ENCODE measurements at places on chromosomes 6 and 20.
A peak's percentile ranks its signal among the peaks of the same experiment; 100 is the strongest.

DNA sequence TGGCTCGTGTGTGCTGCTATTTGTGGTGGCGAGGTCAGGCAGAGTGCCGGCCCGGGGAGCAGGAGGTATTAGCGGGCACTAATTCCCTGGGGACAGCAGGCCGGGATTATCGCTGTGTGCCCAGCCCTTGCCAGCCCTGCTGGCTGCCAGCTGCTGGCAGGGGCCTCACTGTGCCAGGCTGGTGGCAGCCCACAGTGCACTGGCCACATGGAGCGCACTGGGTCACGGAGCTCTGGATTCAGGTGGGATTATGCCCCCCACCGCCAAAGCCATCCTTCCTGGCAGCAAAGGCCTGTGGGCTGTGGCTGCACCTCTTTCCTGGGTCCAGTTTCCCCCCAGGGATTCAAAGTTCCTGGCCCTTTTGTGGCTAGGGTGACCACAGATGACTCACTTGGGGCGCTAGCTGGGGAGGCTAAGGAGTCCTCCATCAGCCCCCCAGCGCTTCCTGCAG is 59.7 kb downstream of the YTHDF1 start:
- no peak for DNase-seq

DNA sequence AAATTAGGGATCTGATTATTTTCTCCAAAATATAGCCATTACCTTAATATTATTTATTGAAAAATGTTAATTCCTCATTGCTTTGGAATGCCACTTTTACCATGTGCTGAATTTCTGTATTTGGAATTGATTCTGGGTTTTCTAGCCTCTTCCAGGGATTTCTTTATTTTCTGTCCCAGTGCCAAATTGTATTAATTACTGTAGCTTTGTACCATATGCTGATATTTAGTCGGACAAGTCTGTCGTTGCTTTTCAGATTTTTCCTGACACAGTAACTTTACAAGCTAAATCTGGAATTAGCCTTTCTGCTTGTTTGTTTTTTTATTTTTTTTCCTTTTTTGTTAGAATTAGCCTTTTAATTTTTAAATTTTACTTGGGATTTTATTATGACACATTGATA is 10.9 kb upstream of the TMEM14B start:
- no peak for DNase-seq

- DNase-seq = no peak
Observed at GRCh38 chr20:37524859-37525708, 2.6 kb downstream of the BLCAP start.

DNA sequence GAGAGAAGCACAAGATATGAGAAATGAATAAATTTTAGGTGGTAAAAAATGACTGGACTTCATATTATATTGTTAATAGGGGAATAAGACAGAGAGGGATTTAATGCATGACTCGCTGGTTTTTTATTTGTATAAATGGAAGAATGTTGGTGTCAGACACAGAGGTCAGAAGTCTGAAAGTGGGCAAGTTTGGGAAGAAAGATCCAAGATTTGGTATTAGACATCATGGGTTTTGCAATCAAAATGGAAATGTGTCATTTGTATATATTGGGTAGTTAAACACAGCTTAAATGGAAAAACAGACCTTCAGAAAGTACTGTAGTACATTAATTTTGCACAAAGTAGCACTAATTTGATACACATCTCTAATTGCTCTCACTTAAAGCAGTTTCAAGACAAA is 96.2 kb downstream of the EYA4 start:
- no peak for DNase-seq

DNA sequence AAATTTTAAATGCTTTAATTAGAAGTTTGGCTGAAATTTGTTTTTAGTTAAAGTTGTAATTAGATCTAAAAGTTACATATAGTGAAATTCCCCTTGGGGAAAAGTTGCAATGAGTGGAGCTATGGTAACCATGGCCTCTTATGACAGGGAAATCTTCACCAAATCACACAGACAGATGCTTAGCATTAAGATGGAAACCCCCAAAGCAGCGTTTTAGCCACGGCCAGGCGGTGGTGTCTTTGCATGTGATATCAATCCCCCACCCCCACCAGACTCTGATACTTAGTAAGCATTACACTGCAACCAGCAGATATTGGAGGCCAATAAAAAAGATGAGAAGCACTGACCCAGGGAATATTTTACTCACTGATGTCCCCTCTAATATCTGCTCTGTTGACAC is 75.7 kb downstream of the REPS1 start:
- DNase-seq = no peak

GRCh38 chr6:113969888-113970804 is 802 bp downstream of the HDAC2 start:
- peak; percentile 87 for DNase-seq

DNA sequence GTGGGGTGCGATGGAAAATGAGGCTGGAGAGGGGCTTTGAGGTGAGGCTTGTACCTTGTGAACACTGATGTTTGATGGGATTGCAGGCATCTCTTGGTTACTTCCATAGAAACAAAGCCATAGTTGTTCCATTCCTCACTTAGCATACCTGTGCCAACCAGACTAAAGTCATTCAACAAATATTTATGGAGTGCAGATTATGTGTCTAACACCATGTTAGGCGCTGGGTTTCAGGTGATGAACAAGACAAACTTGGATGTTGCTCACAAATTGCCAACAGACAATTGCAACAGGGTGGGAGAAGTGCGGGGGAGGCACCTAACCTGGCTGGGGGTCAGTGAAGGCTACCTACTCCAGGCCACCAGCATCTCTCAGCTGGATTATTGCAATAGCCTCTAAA is 1.5 kb downstream of the TTPAL start:
- DNase-seq = no peak

DNA sequence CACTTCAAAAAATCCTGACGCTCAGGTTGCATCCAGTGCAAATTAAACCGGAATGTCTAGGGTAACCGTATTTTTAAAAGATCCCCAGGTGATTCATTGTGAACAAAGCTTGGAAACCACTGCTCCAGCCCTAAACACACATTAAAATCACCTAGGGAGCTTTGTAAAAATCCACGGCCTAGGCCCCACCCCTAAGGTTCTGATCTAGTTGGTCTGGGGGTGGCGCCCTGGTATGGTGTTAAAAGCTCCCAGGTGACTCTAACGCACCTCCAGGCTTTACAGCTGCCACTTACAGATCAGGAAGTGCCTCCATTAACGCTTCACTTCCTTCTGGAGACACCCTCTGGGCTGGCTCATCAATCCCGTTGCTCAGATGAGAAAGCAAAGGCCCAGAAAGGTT is 92.2 kb downstream of the GRM4 start:
- DNase-seq = no peak

GRCh38 chr6:69953491-69953890 is 87.1 kb downstream of the COL19A1 start:
- no peak for DNase-seq

- DNase-seq = no peak
Observed at GRCh38 chr6:16419636-16420336, 181.4 kb downstream of the GMPR start.

DNA sequence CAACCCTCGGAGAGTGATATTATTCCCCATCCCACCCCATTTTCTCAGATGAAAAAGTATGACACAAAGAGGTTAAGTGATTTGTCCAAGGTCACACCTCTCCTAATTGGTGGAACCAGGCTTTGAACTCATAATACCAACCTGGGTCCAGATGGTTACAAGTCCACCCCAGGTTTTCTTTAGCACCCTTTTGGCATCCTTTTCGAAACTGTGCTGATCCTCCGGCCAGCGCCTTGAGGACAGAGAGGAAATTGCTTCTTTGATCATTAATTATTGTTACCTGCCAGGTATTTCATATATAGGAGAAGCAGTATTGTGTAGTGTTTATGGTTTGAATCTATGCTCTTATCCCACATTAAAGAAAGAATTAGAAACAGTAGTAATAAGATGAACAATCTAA is 29.3 kb upstream of the PDYN start:
- no peak for DNase-seq

Data from osteocyte (in vitro differentiated cells).